CD14-positive monocyte (primary cell): ENCODE measurements at places on chromosomes 13 and 19.

DNA sequence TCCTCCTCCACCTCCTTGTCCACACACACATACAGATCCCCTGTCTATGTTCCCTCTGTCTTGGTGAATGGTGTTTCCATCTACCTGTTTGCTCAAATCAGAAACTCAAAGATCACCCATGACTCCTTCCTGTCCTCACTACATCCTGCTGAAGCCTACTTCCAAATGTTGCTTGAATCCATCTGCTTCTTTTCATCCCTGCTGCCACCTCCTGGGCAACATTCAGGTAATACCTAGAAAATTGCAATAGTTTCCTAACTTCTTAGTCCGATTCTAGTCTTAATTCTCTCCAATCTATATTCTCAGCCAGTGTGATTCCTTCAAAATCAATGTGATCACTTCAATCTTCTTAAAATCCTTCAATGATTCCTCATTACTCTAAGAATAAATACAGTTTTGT, 155.5 kb upstream of the STARD13 start:
- no peak for DNase-seq

- DNase-seq, result no peak
Observed at GRCh38 chr13:42028113-42028799, 20.2 kb upstream of the DGKH start.

DNA sequence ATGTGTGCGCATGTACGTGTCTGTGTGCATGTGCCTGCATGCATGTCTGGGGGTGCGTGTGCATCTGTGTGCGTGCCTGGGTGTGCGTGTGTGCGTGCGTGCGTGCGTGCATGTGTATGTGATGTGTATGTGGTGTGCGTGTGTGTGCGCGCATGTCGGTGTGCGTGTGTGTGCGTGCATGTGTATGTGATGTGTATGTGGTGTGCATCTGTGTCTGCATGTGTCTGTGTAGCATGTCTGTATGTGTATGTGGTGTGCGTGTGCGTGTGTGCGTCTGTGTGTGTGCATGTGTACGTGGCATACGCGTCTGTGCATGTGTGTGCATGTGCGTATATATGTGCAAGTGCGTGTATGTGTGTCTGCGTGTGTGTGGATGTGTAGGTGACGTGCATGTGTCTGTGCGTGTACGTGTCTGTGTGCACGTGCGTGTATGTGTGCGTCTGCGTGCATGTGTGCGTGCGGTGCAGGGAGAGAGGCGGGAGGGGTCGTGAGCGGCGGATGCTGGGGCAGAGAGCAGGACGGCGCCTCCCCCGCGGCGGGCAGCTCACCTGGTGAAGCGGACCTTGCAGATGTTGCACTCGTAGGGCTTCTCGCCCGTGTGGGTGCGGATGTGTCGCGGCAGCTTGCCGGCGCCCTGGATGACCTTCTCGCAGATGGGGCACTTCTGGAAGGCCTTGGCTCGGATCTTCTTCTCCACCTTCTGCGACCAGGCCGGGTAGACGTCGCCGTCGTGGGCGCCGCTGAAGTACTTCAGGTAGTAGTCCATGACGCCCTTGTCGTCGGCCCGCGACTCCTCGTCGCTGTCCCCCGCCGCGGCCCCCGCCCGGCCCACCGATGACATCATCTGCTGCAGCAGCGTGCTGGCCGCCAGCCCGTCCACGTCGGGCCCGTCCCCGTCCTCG, 13.0 kb downstream of the ZBTB7A start:
- no peak for DNase-seq

GRCh38 chr13:94968757-94969086, 256.4 kb upstream of the SOX21 start:
- DNase-seq, result no peak

GRCh38 chr19:18469069-18469846, 31.3 kb upstream of the ISYNA1 start:
- peak; percentile 62 for DNase-seq

GRCh38 chr13:33025220-33025744, 9.1 kb downstream of the KL start:
- DNase-seq, result no peak

- no peak for DNase-seq
Observed at GRCh38 chr19:1941146-1942077, at the start of gene CSNK1G2. Gene CSNK1G2, plus strand, starts transcription at chr19:1941172. Its CDS starts 28,601 bp downstream, at chr19:1969773.

DNA sequence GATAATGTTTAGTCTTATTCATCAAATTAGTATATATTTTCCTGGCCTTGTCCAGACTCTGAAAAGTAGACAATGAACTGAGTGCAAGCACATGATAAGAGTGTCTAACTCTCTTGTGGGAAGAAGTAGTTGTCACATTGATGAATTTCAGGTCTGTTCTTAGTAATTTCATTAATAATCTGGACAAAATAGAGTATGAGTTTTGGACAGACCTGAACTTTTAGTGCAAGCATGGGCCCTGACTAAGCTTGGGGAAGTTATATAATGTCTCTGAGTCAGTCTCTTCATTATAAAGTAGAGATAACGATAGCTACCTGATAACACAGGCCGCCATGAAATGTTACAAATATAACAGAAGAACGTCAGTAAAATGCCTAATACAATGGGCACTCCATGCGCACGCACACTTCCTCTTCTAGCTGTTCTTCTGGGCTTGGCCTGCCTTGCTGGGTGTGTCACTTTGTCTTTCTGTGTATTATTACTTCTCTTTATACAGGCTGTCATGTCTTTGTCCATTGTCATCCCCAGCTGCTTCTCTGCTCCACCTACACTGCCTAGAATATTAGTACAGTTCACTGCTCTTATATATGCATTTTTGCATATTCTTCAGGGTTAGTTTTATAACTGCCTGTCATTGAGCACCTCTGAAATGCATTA, 129.1 kb upstream of the HTR2A start:
- peak; percentile 13 for DNase-seq

- no peak for DNase-seq
Observed at GRCh38 chr13:78198821-78199220, 280.2 kb upstream of the EDNRB start.

- DNase-seq, result no peak
Observed at GRCh38 chr13:48873587-48873986, 102.1 kb upstream of the FNDC3A start.

GRCh38 chr19:3671680-3672574, 28.3 kb downstream of the PIP5K1C start:
- peak; percentile 15 for DNase-seq

DNA sequence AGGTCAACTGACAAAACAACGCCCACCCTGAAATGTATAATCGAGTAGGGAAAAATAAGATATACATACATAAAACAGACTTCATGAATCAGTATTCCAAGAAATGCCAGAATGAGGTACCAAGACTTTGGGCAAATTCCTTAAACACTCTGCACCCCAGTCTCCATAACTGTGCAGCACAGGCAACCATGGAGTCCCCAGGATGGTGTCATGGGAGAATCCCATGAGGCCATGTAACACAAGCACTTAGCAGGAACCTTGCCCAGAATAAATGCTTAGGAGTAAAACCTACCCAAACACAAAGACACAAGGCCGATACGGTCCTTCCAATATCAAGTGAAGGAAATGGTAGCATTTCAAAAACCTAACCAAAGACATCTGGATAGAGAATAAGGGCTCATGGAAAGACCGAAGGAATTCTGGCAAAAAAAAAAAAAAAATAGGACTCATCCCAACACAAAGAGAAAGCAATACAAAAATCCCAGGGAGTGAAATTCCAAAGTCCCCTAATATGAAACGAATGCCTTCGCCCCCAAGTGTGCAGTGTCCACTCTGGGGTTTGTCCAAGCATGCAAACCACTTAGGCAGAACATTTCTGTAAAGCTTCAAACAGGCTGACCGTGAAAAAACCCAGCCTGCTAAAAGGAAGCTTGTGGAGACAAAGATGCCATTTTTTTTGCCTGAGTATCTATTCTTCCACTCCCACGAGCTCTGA, 11.1 kb downstream of the ZC3H4 start:
- DNase-seq, result no peak

DNA sequence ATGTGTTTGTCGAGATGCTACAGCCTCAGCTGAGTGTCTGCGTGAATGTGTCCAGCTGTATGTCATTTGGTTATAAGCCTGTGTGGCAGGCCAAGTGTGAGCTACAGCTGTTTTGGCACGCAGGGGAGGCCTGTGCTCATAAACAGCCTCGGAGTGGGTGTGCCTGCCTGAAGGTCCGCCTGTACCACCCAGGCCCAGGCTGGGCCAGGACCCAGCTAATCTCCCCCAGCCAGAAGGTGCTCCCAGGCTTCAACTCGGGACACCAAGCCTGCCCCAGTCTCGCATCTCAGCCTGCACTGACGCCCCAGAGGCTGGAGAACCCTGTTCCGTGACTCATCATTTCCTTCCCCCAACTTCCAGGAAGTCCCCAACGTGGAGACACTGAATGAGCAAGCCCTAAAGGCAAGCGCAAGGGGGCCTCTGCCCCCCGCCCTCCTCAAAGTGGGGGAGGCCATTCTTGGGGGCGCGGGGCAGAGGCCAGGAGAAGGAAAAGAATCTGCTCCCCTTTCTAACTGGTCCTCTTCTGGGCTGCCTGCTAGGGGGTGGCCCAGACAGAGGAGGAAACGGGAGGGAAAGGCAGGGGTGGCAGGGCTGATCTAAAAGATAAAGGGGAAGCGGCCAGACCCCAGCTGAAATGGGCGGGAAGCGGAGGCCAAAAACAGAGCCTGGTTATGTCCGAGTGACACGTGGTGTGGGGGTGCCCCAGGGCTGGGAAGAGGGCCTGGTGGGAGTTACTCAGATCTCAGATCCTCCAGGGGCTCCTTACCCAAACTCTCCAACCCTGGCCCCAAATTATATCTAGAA, 2.0 kb downstream of the SLC1A5 start:
- peak; percentile 88 for DNase-seq

DNA sequence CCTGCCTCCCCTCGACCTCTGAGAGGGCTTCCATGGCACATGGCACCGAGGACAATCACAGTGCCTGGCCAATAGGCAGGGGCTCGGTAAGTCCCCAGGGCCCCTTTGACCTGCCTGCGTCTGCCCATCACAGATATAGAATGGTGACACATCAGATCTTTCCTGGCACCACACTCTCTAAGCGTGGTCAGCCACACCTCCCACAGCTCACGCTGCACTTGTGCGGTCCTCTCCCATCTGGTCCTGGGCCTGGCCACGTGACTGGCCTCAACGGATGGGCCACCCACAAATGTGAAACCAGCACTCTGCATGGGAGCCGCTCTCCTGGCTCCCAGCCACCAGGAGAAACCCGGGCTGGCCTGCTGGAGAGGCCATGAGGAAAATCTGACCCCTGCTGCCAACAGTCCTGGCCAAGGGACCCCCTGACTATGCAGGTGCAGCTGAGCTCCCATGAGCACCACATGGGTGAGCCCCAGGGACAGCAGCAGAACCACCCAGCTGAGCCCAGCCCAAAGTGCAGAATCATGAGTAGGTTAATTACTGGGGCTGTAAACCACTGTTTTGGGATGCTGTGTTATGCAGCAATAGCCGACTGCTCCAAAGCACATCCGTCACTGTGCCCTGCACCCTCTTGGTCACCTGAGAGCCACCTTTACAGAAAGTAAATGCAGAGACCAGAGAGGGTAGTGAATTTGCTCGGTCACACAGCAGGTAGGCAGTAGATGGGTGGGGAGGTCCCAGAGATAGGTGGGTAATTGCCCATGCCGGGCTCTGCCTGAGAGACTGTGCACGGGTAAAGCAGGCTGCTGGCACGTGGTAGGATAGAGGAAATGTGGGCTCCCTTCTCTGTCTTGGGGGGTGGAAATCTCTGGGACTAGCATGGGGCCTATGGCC, 9.7 kb upstream of the MEF2B start:
- DNase-seq, result no peak

- DNase-seq, result peak; percentile 90
Observed at GRCh38 chr13:99231721-99232120, 26.5 kb downstream of the GPR18 start.

- DNase-seq, result no peak
Observed at GRCh38 chr13:36685927-36686326, 12.1 kb downstream of the SERTM1 start.

- no peak for DNase-seq
Observed at GRCh38 chr13:112457485-112457884, 81.3 kb downstream of the SPACA7 start.

GRCh38 chr13:107031716-107032115, 463.8 kb upstream of the ARGLU1 start:
- no peak for DNase-seq

DNA sequence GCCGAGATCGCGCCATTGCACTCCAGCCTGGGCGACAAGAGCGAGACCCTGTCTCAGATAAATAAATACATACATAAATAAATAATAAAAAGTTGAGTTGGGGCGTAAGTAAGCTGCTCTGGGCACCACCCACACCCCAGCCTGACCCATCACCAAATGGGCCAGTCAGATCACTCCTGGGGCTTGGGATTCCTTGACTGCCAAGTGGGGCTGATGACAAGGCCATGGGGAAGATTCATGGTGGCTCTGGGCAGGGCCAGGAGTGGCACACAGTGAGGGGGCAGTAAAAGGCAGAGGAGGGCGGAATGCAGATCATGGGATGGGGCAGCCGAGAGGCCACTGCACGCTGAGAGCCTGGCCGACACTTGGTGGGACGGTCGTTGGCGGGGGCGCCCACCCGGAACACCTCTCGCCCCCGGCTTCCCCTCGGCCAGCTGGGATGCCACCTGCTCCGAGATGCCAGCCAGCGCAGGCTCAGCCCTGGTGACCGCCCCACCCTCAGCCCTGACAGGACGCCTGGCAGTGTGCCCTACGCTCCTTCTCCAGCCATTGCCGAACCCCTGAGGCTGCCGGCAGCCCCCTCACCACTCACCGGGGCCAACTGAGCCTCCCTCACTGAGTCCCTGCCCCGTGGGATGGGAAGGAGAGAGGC, 10.9 kb downstream of the ZNF653 start:
- no peak for DNase-seq

- DNase-seq, result peak; percentile 45
Observed at GRCh38 chr19:14363183-14364097, 17.8 kb upstream of the ADGRE5 start.

DNA sequence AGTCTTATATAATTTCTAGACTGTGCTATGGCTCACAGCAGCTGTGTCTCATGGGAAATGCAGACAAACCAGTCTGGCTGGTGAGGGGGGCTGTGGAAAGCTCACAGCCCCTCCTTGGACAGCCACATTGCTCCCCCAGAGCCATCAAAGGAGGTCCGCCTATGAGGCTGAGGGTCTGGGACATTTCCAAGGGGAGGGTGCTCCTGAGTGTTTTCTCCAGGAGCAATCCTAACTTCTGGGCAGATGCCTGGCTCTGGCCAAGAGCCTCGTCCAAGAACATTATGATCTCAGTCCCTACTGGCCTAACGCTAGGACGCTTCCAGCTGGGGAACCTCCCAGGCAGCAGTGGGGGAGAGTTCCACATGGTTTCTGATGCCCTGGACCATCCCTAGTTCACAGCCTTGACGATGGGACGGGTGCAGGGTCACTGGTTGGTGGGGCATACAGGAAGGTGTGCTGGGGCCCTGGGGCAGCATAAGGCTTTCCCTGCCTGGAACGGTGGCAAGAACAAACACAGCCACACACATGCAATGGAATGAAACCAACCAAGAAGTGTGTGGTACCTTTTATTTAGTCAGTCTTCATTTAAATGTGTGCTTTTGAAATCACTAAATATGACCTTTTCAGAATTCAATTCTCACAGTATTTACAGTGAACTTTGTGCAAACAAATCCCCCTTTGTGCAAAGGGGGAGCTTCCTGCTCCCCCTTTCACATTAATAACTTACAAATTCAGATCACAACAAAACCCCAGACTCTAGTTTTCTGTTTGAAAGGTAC, 60.6 kb downstream of the CDADC1 start:
- DNase-seq, result no peak
